ENCODE measurements at places on chromosomes 6 and 20. TPM values are rescaled to one million over a fixed set of nuclear protein-coding genes. Genes with fewer than 3 reads are reported as not detected.

The PTPRK gene
- 30.9 TPM for total RNA-seq

The RUNX2 gene
- total RNA-seq: 0.09 TPM

The PPP1R3G gene
- total RNA-seq: 0.36 TPM

GRCh38 chr6:41966961-41967311 is 25.3 kb upstream of the CCND3 start:
- H3K27me3 ChIP-seq: no peaks in the 10 kb centered on the region
- H3K27ac ChIP-seq: no peak overlapping the region
- H3K4me3 ChIP-seq: no peak overlapping the region
- peak; percentile 22 for DNase-seq
- peaks cover 27% of the 10 kb centered on the region for H3K4me1 ChIP-seq

- H3K4me1 ChIP-seq: peaks cover 6% of the 10 kb centered on the region
- DNase-seq: no peak
- H3K27ac ChIP-seq: no peak overlapping the region
- H3K36me3 ChIP-seq: no peaks in the 10 kb centered on the region
These were observed 29.9 kb upstream of the PREP start for GRCh38 chr6:105432797-105433196.

- peak overlapping the region; percentile 41 for H3K27ac ChIP-seq
- no peak overlapping the region for H3K4me3 ChIP-seq
- H3K36me3 ChIP-seq: no peaks in the 10 kb centered on the region
- H3K27me3 ChIP-seq: no peaks in the 10 kb centered on the region
These were observed 79.5 kb downstream of the ZMYND8 start for GRCh38 chr20:47276851-47277534.

Data from neural progenitor cell (in vitro differentiated cells).